ENCODE measurements at places on chromosomes 1 and 21.
A peak's percentile ranks its signal among the peaks of the same experiment; 100 is the strongest.

DNA sequence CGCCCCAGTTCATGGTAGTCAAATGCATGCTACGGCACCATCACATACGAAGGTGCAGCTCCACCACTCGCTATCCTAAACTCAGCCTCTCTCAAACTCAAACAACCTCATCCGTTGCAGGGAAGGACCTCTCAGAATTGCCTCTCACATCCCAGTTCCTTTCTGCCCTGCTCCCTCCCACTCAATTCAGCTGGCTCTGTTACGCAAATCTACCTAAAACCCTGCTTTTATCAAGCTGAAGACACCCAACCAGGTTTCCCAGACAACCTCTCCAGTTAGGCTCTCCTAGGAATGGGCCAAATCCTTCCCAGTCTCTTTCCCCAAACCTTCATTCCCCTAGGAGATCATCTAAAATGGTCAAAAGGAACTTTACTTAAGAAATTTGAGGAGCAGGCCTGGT lies 62.9 kb downstream of the CLSTN1 start:
- DNase-seq: no peak

DNA sequence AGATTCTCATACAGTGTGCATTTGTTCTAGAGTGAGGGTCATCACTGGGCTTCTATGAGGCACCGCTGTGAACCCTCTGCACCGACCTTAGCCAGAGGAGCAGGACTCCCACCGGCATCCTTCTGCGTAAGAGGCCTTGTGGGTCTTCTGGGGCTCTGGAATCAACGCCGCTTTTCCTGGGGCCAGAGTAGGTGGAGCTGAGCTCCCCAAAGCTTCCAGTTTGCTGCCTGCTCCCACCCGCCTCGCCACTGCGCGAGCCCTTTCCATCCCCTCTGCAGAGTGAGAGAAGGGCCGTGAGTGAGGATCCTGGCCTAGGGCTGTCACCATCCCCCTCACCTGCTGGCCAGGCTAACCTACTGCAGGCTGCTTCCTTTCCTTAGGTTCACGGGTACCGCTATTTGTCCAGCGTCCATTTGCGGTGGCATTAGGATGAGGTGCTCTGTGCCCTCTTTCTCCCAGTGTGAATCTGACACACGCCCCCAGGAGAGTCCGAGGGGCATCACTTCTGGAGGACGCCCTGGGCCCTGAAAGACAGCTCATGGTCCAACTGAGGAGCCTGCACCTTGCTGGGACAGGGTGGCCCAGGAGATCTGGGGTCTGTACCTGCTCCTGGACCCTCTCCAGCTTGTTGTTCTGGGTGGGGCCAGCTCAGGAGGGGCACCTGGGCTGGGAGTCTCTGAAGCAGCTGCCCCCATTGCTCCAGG lies 36.2 kb downstream of the UMODL1 start:
- DNase-seq: no peak

GRCh38 chr1:53440633-53441032 lies 18.6 kb upstream of the DMRTB1 start:
- DNase-seq: no peak

- no peak for DNase-seq
Measured at GRCh38 chr1:109399326-109399957, 1.7 kb upstream of the SORT1 start.

GRCh38 chr1:207844371-207844770 lies 66.6 kb downstream of the CD34 start:
- DNase-seq: no peak

DNA sequence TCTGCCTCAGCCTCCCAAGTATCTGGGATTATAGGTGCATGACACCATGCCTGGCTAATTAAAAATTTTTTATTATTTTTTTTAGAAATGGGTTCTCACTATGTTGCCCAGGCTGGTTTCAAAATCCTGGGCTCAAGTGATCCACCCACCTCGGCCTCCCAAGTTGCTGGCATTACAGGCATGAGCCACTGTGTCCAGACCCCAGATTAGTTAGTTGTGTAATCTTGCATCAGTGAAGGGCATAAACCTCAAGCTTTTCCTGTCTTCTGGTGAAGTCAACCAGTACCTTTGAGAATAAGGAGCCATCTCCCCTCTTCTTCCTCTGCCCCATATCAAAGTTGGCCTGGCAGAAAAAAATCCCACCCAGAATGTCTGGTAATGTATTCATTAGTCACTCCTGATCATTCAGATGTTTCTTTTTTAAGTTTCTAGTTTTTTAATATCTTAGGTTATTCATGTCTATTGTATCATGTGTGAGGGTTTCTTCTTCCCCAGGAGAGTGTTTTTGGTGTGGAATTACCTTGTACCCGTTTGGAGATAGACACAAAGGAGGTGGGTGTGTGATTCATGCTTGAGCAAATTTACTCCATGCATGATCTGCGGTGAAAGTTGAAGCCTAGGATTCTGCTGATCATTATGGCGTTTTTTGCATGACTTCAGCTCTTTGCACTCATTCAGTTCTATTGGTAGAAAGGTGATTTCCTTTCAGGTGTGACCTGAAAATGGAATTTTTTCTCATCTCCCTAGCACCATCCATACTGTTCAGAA lies 144.0 kb downstream of the FMN2 start:
- DNase-seq: no peak

DNA sequence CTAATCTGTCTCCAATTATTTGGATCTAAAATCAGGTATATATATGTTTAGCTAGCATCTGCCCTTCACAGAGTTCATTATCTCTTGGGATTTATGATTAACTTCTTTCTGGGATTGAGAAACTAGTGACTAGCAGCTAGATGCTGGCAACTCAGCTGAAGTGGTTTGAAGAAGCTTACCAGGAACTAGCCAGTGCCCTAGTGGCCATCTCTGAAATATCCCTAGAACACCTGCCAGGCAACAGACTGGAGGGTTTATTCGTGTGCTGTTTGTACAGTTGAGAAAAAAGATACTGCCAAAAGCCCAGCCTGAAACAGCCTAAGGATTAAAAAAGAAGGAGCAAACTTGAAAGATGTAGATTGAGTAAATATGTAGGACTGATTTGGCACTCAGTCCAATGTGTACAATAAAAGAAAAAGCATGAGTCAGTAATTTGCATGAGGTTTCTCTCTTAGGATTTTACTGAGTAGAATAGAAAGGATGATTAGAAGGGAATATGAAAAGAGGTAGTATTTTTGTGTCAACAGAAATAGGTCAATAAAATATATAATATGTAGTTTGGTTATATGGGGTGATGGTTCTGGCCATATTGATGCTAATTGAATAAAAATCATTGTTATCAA lies 1144.6 kb upstream of the ADGRL2 start:
- DNase-seq: no peak

DNA sequence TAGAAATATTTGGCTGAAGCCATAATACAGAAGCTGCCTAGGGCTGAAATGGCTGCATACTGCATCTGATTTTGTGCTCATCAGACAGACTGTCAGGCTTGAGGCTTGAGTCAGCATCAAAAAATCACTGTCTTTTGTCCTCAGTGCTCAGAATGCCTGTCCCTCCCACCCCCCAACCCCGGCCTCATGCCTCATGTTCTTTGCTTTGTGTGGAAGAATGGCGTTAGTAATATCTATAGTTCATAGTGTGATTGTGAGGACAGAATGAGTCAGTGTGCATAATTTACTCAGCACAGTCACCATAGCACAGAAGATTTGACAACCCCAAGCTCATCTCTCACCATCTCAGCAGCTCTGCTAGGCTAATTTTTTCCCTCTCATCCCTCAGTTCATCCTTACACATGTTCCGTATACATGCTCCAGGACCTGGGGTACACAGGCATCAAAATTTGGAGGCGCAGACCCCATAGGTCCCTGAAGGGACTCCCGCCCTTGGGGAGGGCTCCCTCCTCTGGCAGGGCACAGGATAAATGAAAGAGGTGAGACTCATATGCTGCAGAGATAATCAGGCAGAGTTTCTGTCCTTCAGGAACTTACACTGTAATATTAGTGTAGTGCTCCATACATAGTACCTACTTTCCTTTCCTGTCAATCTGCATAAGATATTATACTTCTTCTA lies 159.1 kb upstream of the C8B start:
- no peak for DNase-seq

GRCh38 chr21:32312976-32313375 lies 14.3 kb downstream of the MRAP start:
- DNase-seq: no peak

DNA sequence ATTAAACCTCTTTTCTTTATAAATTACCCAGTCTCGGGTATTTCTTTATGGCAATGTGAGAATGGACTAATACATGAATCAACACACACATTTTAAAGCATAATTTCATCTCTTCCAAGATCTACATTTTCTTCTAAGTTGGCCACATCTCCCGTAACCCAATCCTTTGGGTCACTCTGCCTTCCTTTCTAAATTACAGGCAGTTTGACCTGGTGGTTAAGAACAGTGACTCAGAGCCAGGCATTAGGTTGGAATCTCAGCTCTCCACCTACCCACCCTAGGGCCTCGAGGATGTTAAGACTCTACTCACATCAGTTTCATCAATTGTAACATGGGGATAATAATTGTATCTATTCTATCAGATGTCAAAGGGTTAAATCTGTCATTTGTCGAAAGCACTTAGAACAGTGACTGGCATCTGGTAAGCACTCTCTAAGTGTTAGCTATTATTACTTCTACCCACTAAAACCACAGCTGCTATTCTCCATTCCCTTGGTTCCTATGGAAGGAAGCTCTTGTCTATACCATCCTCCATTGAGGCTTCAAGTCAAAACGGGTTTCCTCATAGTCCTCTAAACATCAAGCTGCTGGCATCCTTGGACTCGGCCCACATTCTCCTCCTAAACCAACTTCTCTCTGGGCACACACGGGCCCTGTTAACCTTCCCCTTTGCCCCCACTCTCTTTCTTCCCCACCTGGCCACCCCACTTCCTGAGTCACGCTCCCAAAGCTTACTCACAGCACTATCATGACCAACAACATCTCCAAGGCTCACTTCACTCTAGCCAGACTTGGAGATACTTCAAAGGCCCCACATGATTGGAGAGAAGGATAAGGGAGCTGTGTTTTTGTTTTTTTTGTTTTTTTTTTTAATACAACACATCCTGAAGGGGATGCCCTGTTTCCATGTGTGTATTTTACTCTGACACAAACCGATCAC lies 116.9 kb downstream of the TGFBR3 start:
- no peak for DNase-seq

- DNase-seq: no peak
Measured at GRCh38 chr1:31708324-31708723, 4.5 kb upstream of the COL16A1 start.

- no peak for DNase-seq
Measured at GRCh38 chr1:243266231-243266630, 10.4 kb downstream of the SDCCAG8 start.

DNA sequence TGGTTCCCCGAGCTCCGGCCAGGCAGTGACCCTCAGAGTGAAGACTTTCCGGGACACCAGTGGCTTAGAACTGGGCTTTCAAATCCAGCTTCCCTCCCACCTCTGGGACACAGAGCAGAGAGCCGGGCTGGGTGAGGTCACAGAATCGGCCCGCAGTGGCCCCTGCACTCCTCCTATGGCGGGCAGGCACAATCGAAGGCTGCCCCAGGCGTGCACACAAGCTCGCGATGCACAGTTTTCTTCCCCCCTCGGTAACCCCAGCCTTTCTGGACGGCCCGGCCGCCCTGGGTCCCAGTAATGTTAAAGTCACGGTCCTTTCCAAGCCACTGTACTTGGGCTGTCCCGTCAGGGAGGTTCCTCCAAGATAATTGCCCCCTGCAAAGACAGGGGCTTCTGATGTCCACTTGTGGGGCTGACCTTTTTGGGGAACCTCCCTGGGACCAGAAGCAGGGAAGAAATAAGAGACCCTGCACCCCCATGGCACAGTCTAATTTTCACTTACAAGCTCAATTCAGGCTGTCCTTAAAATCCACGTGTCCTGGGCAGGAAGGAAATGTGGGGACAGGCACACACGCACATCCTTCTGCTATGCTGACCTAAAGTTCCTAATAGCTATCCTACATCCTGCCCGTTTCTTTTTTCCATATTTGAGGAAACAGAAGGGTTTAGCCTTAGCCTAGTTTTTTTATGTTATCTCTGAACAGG lies 13.7 kb downstream of the TFF3 start:
- no peak for DNase-seq

- no peak for DNase-seq
Measured at GRCh38 chr1:21378705-21379494, 61.0 kb upstream of the NBPF3 start.

DNA sequence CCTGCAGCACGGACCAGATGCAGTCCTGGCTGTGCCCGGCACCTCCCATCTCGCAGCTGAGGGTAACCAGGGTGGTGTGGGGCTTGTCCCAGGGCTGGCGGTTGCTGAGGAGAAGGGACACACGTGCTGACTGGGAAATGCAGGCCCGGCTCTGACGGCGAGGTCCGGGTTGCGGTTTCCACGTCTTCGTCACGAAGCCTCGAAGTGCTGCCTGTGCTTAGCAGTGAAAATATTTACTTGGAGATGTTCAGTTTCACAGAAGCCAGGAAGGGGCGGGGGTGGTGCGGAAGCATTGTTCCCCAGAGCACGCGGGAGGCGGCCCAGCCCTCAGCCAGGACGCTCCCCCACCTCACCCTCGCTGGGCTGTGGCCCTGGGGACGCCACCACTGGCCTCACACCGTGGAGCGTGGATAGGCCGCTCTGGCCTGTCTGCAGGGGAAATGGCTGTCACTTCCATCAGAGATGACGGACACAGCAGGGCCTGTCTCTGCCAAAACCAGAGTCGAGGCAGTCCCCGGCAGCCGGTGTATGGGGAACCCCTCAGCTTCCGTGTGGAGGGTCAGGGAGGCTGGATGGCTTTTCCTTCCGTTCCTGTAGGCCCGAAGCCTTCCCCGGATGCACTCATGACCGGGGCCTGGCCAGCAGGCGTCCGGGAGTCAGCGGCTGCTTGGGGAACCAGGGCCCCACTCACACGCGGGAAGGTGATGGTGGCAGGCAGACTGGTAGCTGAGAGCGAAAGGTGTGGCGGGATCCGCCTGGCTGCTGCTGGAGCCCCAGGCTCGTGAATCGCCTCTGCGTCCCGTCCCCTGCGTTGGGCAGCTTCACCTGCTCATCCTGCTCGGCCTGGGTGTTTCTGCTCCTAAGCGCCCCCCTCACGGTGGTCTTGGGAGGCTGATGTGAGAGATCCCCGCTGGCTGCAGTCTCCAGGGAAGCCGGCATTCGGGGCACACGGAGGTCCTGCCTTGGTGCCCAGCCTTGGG lies 14.7 kb upstream of the POFUT2 start:
- DNase-seq: peak; percentile 25

DNA sequence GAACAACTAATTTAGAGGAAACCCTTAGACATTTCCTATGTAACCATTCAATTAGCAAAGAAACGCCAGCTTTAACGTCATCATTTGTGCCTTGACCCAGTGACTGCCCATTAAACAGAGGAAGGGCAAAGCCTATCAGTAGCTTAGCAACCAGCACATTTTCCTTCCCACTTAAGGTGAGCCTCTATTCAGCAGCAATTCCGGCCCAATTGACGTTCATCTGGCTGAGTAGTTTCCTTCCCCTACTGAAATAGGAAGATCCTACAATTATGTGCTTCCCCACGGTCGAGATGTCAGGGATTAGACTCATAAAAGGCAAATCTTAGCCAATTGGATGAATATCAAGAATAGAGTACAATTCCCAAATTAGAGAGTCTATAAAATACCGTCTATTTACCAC lies 482.1 kb upstream of the ADAMTS5 start:
- no peak for DNase-seq

- DNase-seq: no peak
Measured at GRCh38 chr1:163035446-163036249, 33.5 kb upstream of the RGS4 start.

GRCh38 chr1:173669491-173669941 lies at the start of gene ANKRD45:
Gene ANKRD45, minus strand, starts transcription at chr1:173669851. Its CDS starts 10,433 bp downstream, at chr1:173659418.
- DNase-seq: no peak

Measured in activated CD4-positive, CD25-positive, alpha-beta regulatory T cell treated with anti-CD3 and anti-CD28 coated beads, Interleukin-2, amount 50 U/mL, for 16 hours (primary cell).